ENCODE measurements at places on chromosomes 12 and 14.

DNA sequence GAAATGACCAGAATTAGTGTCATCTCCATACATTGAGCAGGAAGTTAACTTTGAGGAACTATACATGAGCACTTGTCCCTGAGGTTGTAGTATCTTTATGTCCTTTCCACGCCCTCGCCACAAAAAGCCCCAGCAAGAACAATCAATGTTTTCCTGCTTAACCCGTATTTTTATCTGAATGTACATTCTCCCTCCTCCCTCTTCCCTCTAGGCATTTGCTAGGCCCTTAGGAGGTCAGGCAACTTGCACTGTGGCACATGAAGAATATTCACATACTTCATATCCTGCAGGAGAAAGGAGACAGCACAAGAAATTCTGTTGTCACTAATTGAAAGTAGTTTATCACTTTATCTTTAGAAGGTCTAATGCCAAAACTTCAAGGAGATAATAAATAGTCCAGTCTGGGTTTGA is 18.1 kb upstream of the DUSP6 start:
- no peak for DNase-seq

GRCh38 chr12:54006559-54007220 is 2.1 kb upstream of the HOXC8 start:
- DNase-seq: no peak

DNA sequence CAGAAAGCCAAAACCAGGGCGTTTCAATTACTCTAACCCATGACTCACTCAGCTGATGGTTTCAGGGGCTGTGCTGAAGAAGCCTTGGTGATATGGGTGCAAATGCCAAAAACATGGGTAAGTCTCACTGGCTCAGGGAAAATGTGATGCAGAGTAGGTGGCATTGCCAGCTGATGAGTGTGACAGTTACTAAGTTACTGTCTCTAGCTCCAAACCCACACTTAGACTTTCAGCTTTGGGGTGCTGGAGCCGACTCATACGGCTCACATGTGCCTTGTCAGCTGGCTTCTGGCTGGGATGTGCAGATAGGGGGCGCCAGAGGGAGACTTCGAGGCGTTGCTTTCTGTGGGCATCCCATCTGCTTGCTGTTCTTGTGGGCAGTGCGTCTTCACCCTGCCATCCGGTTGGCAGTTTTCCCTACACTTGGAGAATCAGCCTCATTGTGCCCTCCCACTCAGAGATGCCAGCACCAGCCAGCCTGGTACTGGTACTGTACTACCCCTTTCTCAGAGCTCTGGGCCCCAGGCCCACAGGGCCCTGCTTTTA is 11.1 kb upstream of the KRT7 start:
- peak; percentile 26 for DNase-seq

GRCh38 chr12:77189458-77189857 is 124.1 kb upstream of the E2F7 start:
- DNase-seq: no peak

DNA sequence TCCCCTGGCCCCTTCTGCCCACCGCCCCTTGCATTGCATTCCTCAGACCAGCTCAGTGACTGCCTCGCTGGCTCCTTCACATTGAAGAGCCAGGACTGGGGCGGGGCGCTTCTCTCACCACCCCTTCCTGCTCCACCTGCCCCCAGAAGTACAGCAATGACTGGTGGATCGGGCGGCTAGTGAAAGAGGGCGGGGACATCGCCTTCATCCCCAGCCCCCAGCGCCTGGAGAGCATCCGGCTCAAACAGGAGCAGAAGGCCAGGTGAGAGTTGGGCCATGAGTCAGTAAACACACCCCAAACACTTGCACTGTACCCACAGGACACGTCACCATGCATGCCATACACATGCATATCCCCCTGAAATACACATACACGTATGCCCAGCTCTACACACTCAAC is 5.8 kb downstream of the CACNB3 start:
- DNase-seq: no peak

GRCh38 chr12:103382736-103383346 is 112.9 kb downstream of the C12orf42 start:
- no peak for DNase-seq

- no peak for DNase-seq
These were observed at the start of gene ARHGEF25 for GRCh38 chr12:57611108-57611826. Gene ARHGEF25 (plus strand): TSS chr12:57611435. CDS start chr12:57611895, 460 bp downstream.

DNA sequence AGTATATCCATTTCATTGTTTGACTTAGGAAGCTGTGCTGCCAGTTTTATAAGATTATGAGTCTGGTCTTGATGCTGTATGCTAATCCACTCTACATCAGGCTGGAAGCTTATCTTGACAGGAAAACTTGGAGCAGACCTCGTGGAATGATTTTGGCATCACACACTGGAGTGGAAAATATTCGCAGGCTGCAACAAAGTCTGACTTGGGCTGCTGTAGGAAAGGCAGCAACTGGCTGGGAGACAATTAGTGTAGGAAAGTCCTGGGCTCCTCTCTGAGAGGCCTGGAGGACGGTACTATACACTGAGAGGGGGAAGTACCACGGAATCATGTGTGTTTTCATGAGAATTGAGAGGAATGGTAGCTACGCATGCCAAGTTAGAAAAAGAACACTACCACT is 383.7 kb downstream of the ETNK1 start:
- no peak for DNase-seq

DNA sequence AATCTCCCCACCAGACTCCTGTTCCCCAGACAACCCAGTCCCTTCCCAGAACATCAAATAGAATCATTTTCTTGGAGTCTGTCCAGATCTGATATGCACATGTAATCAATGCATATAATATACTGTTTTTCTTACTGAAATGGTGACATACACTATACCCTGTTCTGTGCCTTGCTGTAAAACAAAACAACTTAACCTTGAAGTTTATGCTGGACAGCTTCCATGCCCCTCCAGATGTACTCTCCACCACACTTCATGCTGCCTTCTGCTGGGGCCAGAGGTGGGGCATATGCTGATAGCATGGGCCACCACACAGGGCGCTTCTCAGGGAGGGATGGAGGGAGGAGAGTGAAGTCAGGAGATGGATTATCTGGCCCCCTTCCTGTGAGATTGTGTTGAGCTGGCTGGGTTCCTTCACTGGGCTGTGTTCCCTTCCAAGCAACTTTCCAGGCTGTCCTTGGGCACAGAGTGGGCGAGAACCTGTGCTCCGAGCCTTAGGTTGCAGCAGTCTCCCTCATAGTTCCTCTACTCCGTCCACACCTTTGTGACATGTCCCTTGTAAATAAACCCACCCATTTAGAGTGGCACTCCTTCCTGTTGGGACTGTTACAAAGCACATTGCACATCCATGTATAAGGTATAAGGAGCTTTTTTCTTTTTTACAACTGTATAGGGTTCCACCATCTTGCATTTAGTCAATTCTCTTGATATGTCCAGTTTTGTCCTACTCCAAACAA is 77.6 kb upstream of the RIC8B start:
- no peak for DNase-seq

DNA sequence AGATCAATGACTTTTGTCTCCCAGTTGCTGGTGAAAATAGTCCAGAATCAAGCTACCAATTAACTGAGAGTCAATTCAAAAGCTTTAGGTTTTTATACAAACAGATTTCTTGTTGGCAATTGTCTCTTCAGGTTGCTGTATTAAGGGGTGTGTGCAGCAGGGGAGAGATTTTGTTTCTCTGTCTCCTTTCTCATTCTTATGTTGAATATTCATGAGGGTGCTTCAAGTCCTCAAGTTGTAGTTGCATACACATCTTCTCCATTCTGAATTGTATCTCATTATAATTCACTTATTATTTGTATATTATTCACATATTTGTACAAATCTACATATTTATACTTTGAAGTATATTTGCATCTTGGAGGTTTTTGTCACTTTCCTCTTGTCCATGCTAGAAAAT is 126.7 kb upstream of the PTPRQ start:
- no peak for DNase-seq

DNA sequence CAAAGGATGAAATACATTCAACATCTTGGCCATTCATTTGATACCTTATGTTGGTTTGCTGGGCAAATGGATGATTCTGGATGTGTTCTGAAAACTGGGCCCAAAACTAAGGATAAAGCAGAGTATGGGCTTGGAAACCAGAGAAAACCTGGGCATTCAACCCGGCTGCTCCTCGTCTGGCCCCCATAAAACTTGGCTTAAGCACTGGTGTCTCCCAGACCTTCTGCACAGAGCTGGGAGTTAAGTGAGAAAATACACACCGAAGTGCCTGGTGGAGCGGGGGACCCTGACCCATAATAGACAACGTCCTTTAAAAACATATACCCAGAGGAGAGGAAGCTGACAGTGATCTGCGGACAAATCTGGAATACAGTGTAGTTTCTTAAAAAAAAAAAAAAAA is 112.5 kb downstream of the FOXN3 start:
- no peak for DNase-seq

Data from stimulated activated CD4-positive, alpha-beta T cell treated with anti-CD3 and anti-CD28 coated beads, TNF-alpha, amount 100 ng/mL, for 4 hours (primary cell).